ENCODE measurements at places on chromosomes 4 and X.
A peak's percentile ranks its signal among the peaks of the same experiment; 100 is the strongest.

GRCh38 chr4:1415681-1415981 lies 9.4 kb upstream of the NKX1-1 start:
- no peak for DNase-seq

DNA sequence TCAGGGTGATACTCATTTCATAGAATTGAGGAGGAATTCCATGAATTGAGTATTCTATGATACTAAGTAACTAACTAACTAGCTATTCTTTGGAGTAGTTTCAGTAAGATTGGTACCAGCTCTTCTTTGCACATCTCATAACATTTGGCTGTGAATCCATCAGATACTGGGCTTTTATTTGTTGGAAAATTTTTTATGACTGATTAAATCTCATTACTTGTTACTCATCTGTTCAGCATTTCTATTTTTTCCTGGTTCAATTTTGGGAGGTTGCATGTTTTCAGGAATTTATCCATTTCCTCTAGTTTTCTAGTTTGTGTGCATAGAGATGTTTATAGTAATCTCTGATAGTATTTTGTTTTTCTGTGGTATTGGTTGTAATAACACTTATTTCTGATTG lies 70.8 kb upstream of the FREM3 start:
- no peak for DNase-seq

- no peak for DNase-seq
These were observed 1043.1 kb upstream of the TENM3 start for GRCh38 chr4:181200076-181200475.

- peak; percentile 88 for DNase-seq
These were observed at the start of gene STK32B for GRCh38 chr4:5051278-5052203. Gene STK32B (plus strand): TSS chr4:5051480.

DNA sequence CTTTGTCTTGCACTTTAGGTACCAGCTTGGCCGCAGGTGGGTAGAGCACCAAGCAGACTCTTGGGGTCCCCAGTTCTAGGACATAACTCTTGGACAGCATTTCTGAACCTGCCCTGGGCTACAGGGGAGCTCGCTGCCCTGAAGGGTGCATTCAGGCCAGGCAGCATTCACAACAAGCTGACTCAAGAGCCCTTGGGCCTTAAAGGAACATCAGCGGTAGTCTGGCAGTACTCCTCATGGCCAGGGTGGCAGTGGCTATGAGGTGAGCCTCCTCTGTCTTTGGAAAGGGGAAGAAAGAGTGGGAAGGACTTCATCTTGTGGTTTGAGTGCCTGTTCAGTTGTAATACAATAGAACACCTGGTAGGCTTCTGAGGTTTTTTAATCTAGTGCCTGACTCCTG lies 24.8 kb upstream of the SMARCA5 start:
- DNase-seq, result no peak

GRCh38 chr4:110904435-110905065 lies 281.7 kb upstream of the PITX2 start:
- no peak for DNase-seq

DNA sequence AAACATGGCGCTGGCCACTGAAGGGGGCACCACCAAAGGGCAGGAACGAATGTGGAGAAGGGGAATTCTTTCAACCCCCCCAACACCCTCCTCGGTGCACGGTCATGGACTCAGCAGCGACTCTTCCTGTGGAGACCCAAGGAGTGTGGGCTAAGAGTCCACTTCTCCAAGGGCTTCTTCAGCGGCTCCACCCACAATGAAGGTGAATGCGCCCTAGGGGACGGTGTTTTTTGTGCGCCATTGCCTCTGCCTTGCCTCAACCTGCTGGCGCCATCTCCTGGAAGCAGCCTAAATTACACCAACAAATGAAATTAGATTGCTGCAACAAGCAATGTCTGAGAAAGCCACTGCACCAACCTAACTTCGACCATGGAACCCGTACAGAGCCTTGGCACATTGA lies 169.2 kb upstream of the MAGEB18 start:
- DNase-seq, result peak; percentile 88

- no peak for DNase-seq
These were observed 145.4 kb upstream of the MAP3K15 start for GRCh38 chrX:19660604-19661255.

GRCh38 chr4:6548201-6548881 lies 26.6 kb upstream of the MAN2B2 start:
- DNase-seq, result peak; percentile 88

- no peak for DNase-seq
These were observed 295.3 kb downstream of the PDGFC start for GRCh38 chr4:156676116-156676851.

DNA sequence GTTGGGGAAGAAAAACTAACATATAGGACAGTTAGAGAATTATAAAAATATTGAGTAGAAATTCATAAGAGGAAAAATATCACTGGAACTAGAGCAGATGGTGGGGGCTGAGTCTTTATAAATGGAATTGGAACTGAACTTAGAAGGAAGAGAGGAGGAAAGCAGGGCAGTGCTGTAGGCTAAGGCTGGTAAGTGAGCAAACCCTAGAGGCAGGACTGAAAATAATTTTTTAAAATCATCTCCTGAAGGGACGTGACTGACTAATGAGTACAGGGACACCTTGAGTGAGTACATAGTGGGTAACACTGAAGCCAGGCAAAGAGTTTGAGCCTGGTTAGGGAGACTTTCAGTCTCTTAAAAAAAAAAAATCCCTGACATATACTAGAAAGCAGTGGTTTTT lies 63.3 kb downstream of the GALNT7 start:
- no peak for DNase-seq

GRCh38 chr4:76607846-76608245 lies 172.8 kb downstream of the SHROOM3 start:
- DNase-seq, result no peak

- DNase-seq, result no peak
These were observed 374.3 kb downstream of the MID1IP1 start for GRCh38 chrX:39175418-39176057.

GRCh38 chrX:153449368-153450113 lies 3.7 kb upstream of the TREX2 start:
- no peak for DNase-seq

GRCh38 chr4:112296949-112297880 lies at the start of gene ALPK1:
Gene ALPK1 (plus strand): TSS chr4:112297369.
- DNase-seq, result no peak

- peak; percentile 75 for DNase-seq
These were observed 31.2 kb upstream of the NSUN7 start for GRCh38 chr4:40718586-40718985.

DNA sequence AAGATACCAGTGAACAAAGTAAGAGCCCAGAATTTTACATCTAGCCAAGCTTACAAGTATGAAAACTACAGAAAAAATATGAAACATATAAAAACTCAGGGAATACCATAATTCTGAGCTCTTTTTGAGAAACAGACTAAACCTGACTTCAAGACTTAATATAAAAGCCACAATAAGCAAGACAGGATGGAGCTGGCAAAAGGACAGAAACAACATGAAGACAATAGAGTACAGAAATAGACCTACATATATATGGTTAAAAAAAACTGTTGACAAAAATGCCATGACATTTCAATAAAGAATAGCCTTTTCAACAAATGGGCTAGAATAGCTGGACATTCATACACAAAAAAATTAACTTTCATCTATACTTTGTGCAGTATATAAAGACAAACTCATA lies 49.4 kb downstream of the UBA6 start:
- no peak for DNase-seq

DNA sequence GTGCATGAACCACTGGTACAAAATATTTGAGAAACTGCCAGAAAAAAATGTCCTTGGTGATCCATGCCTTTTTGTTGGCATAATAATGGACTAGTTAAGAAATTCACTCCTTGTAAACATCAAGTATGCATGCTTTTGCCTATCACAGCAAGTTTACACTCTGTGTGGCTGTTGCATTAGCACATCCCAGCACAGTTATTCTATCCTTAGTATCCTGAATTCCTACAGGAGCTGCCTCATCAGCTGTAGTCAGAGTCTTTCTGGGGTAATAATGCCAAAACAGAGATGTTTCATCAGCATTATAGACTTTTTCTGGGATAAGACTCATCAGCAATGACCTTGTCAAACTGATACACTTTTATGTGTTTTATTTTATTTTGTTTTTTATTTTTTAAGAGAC lies 82.8 kb downstream of the CHIC2 start:
- DNase-seq, result no peak

GRCh38 chrX:71198066-71198465 lies 25.0 kb upstream of the GJB1 start:
- DNase-seq, result no peak

GRCh38 chrX:1598876-1599790 lies 7.7 kb downstream of the AKAP17A start:
- peak; percentile 24 for DNase-seq

- no peak for DNase-seq
These were observed 13.5 kb downstream of the PAGE4 start for GRCh38 chrX:49842621-49843020.

GRCh38 chrX:68789966-68790365 lies 38.9 kb upstream of the EFNB1 start:
- no peak for DNase-seq

- DNase-seq, result no peak
These were observed 435.3 kb downstream of the C4orf33 start for GRCh38 chr4:129531253-129531652.

GRCh38 chr4:132344924-132345828 lies 803.9 kb upstream of the PCDH10 start:
- DNase-seq, result no peak

DNA sequence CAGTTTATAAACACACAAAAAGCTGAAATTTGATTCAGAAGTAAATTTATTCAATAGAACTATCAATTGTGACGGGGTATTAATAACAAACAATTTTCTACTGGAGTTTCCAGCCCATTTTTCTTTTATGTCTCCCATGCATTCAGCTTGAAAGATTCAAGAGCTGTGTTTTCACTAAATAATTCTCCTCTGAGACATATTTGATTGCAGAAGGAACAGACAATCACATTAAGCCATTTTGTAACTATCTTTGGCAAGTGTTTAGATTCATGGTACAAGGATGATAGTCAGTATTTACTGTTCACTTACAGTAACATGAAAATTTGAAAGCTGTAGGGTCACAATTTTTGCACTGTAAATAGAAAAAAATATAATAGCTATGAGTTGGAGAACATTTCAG lies 198.4 kb upstream of the TACR3 start:
- no peak for DNase-seq

- DNase-seq, result no peak
These were observed 46.3 kb downstream of the TBCK start for GRCh38 chr4:106269711-106270110.

- peak; percentile 81 for DNase-seq
These were observed 1.4 kb downstream of the HAND2 start for GRCh38 chr4:173528378-173529321.

DNA sequence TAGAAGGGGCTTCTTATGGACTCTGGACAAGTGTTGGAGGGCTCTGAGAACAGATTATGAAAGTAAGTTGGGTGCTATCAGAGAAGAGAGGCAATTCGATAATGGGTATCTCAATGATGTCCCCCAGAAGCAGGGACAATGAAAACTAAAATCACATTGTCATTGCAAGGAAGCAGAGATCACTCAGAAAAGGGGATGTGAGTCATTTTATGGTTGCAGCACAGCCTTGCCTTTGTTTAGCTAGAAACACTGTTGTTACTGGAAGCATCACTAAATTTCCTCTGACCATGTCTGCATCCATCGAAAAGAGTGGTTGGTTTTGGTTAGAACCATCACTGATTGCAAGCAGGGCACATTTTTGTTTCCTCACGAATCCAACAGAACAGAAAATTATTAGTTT lies 246.8 kb upstream of the NWD2 start:
- no peak for DNase-seq

Measured in endodermal cell (in vitro differentiated cells).